ENCODE measurements at places on chromosomes 1 and 21.
A peak's percentile ranks its signal among the peaks of the same experiment; 100 is the strongest.

- peak; percentile 20 for DNase-seq
Measured at GRCh38 chr1:235102993-235103411, 25.6 kb downstream of the TOMM20 start.

GRCh38 chr1:29473161-29473855 is 237.0 kb downstream of the PTPRU start:
- no peak for DNase-seq

- no peak for DNase-seq
Measured at GRCh38 chr1:97451046-97451826, 469.6 kb downstream of the DPYD start.

DNA sequence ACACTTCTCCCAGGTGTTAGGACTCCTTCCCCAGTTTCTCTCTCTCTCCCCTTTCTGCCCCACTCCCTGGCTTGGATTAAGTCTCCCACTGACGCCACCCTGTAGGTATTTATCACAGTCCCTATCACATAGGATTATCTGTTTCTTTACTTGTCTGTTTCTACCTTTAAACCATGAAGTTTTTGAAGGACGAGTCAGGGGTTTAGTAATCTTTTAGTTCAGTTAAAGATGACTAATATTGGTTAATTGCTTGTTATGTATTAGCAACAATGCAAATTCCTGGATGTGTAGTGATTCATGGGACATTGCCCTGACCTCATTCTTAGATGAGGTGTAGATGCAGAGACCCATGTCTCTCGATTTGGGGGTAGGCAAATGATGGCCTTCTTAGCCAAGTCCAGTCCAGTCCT is 6.4 kb downstream of the LAMC1 start:
- peak; percentile 37 for DNase-seq

- peak; percentile 92 for DNase-seq
Measured at GRCh38 chr1:151832318-151832980, 847 bp upstream of the RORC start.

GRCh38 chr1:38403667-38404066 is 357.1 kb upstream of the POU3F1 start:
- DNase-seq: no peak

DNA sequence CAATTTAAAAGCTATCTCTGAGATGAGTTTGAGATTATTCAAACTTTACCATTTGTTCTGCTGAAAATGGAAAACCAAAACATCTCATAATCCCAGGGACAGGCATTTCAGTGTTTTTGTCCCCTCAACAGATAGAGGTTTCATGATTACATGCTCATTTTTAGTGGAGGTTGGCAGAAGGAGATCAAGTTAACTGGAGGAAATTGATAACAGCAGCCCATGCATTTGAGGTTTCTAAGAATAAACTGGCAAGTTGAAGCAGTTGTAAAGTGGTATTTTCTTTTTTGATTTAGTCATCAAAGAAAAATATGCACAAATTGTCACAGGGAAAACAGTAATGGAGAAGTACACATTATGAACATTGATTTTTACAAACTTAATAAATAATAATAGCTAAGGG is 205.8 kb downstream of the PLA2G4A start:
- no peak for DNase-seq

DNA sequence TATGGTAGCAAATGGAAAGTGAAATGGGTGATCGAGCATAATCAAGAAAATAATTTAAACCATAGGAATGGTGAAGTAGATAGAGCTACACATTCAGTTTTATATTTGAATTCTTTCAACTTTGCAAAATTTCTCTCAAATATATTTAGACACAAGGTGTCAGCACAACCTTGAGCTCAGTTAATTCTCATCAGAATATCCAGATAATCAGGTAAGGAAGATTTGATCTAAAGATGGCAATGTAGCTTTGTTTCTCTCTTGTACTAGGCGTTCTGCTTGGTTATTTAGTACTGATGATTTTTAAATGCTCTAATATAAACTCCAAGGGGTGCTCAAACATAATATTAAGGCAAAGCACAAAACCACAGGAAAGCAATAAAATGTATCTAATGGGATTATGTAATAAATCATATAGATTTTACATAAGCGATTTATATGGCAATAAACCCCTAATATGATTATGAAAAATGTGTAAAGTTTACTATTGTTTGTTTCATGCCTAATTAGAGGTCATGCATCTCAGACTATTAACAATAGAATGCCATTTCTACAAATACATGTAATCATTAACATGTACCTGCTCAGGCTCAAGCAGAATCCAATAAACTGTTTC is 32.4 kb upstream of the SERTAD4 start:
- DNase-seq: peak; percentile 40

GRCh38 chr1:162889989-162890388 is 29.0 kb upstream of the CCDC190 start:
- no peak for DNase-seq

- DNase-seq: no peak
Measured at GRCh38 chr1:85087659-85088407, 39.5 kb upstream of the MCOLN3 start.

GRCh38 chr1:10685808-10686403 is 110.5 kb downstream of the CASZ1 start:
- no peak for DNase-seq

DNA sequence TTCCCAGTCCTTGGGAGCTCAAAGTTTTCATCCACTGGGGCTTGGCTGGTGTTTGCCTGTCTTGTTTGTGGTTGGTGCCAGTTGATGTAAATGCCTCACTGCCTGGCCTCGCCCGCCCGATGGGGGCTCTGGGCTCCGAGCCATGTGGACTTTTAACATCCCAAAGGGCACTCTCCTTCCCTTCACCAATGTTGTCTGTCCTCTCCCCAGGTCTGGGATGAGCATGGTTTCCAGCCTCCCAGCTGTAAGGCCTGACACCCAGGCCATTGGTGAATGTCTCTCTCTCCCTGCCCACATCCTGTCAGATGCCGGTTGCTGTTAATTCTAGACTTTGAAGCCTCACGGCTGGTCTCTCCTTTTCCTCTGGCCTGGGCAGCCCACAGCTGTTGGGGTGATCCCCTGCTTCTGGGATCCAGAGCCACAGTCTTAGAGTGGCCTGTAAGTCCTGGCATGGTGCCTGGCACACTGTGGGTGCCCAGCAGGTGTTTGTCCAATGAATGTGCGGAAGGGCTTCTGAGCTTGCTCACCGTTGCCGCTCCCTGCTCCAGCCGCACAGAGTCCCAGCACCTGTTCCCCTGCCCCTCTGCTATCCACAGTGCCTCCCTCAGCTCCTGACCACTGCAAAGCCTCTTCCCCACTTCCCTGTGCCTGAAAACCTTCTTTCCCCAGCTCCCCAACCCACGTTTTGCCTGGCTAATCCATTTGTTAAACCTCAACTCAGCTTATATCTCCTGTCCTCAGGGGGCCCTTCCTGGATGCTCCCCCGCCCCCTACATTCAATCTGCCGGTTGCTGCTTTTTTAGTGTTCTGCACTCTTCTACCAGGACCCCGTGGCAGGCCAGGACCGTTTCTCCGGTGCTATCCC is 3.3 kb upstream of the C1orf174 start:
- DNase-seq: no peak

DNA sequence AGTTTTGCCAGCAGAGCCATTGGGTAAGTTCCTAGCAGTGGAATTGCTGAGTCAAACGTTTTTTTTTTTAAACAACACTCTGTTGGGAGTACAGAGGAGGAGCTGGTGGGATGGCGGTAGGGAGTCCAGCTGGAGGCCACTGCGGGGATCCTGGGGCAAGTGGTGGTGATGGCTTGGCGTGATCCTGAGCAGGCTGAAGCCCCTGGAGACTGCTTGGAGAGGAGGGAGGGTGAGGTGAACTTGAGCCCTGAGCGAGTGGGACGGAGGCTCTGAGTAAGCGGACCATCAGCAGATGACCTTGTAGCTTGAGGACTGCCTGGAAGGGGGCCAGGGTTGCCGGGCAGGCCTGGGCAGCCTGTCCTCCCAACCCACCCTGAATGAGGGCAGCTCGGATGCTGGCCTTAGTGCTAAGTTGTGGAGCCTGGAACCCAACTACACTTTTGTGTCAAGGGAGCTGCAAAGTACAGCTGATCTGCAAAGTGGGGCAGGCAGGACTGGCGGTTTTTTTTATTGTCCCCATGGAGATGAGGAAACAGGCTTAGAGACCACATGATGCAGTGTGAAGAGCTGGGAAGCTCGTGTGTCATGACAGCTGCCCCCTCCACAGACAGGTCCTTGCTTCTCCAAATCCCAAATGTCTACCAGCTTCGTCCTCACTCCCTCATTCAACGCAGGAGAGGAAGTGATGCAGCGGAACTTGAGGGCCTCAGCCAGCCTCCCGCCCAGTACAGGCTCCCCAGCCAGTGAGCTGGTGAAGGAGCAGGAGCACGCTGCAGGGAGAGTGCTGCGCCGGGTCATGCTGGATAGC is 20.2 kb downstream of the MRPL37 start:
- DNase-seq: peak; percentile 59

Measured in DMS53 (cell line).